ENCODE measurements at places on chromosomes 5 and 9. TPM values are rescaled to one million over a fixed set of nuclear protein-coding genes. Genes with fewer than 3 reads are reported as not detected.

Gene LURAP1L
- 5.3 TPM for total RNA-seq

Gene DNM1
- 1.7 TPM for total RNA-seq

Gene ZNF367
- 35.5 TPM for total RNA-seq

Gene STPG3
- total RNA-seq, result not detected

Gene PAEP
- total RNA-seq, result not detected

Gene PCDHAC1
- total RNA-seq, result not detected

Gene PCDHA3
- total RNA-seq, result not detected

Gene CNTNAP3B
- total RNA-seq, result 1.2 TPM

Gene ZNF454
- not detected for total RNA-seq

Gene PFN3
- not detected for total RNA-seq

Gene SLC12A2
- total RNA-seq, result 29.1 TPM

Gene PCDHB16
- total RNA-seq, result 6.8 TPM

Gene ASTN2
- 19.8 TPM for total RNA-seq

Gene BASP1
- total RNA-seq, result not detected

Gene MAMDC4
- 1.9 TPM for total RNA-seq

Gene GPX3
- 3.3 TPM for total RNA-seq

Gene SIT1
- total RNA-seq, result 0.13 TPM

Gene BOD1
- 104 TPM for total RNA-seq

Gene INSL4
- total RNA-seq, result not detected

Gene MSMP
- total RNA-seq, result not detected

Gene DTWD2
- 0.85 TPM for total RNA-seq

Gene FRMPD1
- total RNA-seq, result 6.5 TPM

Gene TNPO1
- 209 TPM for total RNA-seq
